NCI-H1105 (cell line): ENCODE measurements at places on chromosomes 11 and 22.
A peak's percentile ranks its signal among the peaks of the same experiment; 100 is the strongest.

GRCh38 chr11:3616721-3617460 is 24.9 kb downstream of the ART5 start:
- no peak for DNase-seq

- DNase-seq = peak; percentile 84
Measured at GRCh38 chr11:126355324-126355925, at the start of gene ST3GAL4. TSS of gene ST3GAL4 (plus strand) at chr11:126355686. CDS start at chr11:126406156, 50,470 bp downstream.

DNA sequence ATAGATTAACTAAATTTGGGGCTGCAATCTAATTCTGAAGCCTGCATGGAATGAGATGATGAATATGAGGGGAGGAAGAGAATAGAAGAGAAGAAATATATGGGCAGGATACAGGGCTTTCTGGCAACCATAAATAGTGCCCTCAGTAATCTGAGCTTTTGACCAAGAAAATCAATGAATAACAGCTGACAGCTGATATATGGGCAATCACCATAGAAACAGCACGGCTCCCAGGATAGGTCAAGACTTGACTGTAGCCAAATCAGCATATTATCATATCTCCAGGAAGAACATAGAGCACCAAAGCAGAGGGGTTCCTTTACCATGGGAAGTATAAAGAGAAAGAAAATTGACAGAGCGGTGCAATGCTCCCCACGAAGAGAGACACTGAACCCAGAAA is 643.8 kb upstream of the TENM4 start:
- no peak for DNase-seq

DNA sequence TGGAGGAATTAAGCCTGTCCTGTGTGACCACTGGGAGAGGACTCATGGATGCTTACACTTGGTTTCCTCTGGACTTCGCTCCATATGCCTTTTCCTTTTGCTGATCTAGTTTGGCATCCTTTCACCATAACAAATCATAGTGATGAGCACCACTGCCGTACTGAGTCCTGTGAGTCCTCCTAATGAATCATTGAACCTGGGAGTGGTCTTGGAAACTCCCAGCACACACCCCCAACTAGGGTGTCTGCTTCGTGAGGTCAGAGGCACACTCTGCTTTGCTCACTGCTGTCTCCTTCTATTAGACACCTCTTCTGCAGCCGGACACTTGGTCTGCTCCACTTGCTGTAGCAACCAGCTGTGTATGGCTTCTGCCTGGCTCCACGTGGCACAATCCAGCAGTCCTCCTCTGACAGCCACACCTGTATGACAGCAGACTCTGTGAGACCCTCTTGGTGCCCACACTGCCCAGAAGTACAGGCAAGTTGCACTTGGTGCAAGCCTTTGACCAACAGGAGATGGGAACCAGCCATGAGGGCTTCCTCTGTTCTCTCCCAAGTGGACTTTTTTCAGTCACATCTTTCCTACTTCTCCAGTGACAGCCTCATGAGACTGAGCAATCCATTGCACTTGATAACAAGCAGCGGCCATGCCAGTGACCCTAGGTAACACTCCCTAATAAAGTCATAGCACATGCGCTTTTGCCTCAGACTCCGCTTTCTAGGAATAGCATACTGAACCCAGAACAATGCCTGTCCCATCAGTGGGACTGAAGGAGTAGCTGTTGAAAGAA is 65.0 kb upstream of the HMGXB4 start:
- no peak for DNase-seq

- no peak for DNase-seq
Measured at GRCh38 chr22:35301372-35301874, 1.7 kb downstream of the TOM1 start.

DNA sequence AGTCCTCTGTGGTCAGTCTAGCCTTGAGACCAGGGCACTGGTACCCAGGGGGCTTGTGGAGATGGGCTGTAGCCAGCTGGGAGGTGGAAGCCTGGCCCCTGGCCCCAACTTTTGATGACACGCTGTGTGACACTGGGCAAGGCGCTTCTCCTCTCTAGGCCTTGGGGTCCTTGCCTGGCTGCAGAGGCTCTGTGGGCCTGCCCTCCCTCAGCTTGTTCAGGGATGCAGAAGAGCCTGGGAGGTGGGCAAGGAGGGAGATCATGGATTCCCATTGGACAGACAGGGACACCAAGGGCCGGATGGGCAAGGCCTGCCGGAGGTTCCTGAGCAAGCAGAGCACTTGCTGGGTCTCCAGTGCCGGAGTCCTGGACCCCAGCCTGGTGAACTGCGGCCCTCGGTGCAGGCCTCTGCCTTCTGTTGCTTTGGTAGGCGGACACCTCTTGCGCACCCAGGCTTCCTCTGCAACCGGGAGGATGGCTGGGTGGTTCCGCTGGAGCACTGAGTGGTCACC is 1.3 kb upstream of the PPP2R5B start:
- DNase-seq = no peak

- no peak for DNase-seq
Measured at GRCh38 chr22:43515902-43516301, 104.1 kb downstream of the MPPED1 start.

DNA sequence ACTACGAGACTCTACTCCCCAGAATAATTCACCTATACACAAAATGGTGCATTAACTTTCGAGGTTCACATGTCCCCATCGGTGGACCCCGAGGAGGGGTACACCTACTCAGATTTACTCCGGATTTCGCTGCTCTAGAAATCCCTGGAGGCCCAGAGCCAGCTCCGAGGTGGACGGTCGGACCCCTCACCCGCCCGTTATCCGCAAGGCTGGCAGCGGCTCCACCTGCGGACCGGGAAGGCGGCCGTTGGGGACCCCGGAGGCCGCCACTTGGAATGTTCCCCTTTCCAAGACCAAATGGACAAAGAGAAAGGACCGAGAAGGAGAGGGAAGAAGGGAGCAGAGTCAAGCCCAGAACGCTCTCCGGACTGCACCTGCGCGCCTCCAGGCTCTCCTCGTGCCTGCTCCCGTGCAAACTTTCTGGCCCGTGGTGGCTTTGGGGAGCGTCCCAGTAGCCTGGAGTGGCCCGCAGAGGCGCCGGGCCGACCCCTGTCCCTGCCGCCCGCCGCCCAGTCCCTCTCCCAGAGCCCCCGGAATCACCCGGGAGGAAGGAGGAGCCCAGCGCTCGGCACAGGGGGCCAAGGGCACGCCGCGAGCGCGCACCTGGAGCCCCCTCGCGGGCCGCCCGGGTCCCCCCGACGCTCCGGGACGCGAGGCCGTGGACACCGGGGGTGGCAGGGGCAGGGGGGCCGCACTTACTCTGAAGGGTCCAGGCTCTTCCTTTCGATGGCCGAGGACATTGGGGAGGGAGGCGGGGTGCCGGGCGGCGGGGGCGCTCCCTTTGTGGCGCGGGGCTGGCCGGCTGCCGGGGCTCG is 23.0 kb downstream of the LMO2 start:
- DNase-seq = no peak

- DNase-seq = peak; percentile 97
Measured at GRCh38 chr22:42399315-42400271, 32.6 kb downstream of the NFAM1 start.

- DNase-seq = no peak
Measured at GRCh38 chr22:22817468-22818201, 70.0 kb upstream of the IGLL5 start.

GRCh38 chr11:126476266-126476924 is 120.9 kb downstream of the ST3GAL4 start:
- DNase-seq = no peak

- DNase-seq = no peak
Measured at GRCh38 chr22:46019351-46019750, 42.4 kb upstream of the WNT7B start.

- no peak for DNase-seq
Measured at GRCh38 chr11:64165481-64165841, 452 bp downstream of the MACROD1 start.

- no peak for DNase-seq
Measured at GRCh38 chr22:37887584-37888378, 18.3 kb upstream of the MICALL1 start.

- peak; percentile 44 for DNase-seq
Measured at GRCh38 chr11:83033972-83034672, 37.6 kb downstream of the RAB30 start.

DNA sequence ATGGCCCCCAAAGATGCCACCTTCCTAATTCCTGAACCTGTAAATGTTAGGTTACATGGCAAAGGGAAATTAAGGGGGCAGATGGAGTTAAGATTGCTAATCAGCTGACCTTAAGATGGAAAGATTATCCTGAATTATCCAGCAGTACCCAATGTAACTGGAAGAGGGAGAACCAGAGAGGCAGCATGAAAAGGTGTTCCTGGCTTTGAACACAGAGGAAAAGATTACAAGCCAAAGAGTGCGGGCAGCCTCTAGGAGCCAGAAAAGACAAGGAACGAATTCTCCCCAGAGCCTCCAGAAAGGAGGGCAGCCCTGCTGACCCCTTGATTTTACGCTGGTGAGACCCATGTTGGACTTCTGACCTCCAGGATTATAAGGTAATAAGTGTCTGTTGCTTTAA is 15.1 kb upstream of the THRSP start:
- DNase-seq = no peak

DNA sequence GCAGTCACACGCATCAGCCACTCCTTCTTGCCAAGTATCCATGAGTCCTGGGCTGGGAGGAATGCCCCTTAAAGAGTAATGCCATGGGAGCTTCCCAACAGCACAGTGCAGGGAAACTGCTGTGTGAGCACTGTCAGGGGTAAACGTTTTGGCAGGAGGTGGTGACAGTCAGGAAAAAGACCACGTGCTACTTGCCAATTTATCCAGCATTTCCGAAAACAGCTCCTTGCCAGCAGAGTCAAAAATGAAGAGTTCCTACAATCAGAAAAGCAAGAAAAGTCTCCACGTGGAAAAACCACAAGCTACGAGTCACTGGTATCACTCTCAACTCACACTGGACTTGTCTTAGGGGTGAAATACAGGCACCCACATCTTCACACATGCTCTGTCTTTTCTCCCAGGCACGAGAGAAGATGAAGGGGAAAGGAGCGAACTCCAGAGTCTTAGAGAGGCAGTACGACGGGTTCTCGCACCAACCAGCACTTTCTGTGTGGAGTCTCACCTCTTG is 9.9 kb downstream of the IFT27 start:
- no peak for DNase-seq

GRCh38 chr11:75140269-75141138 is 10.4 kb upstream of the SLCO2B1 start:
- DNase-seq = no peak

DNA sequence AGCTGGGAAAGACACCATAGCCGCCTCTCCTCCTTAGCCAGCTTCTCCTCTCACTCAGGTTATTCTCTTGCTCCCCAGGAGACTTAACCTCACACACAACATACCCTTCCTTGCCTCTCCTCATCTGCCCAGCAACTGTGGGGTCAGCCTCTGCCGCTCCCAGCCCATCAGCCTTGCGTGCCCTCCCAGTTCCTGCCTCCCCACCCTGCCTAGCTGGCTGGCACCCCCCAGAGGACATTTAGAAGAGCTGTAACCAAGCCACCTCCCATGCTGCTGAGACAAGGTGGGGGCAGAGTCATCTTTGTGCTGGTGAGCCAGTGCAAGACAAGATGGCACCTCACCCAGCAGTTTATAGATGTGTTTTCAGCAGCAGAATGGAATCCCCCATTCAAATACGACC is 38.2 kb downstream of the TOM1 start:
- no peak for DNase-seq

- peak; percentile 65 for DNase-seq
Measured at GRCh38 chr11:1335811-1336761, 26.7 kb upstream of the TOLLIP start.

GRCh38 chr11:61695917-61696316 is 15.7 kb downstream of the DAGLA start:
- no peak for DNase-seq

- no peak for DNase-seq
Measured at GRCh38 chr11:19374151-19374569, 133.4 kb upstream of the E2F8 start.

DNA sequence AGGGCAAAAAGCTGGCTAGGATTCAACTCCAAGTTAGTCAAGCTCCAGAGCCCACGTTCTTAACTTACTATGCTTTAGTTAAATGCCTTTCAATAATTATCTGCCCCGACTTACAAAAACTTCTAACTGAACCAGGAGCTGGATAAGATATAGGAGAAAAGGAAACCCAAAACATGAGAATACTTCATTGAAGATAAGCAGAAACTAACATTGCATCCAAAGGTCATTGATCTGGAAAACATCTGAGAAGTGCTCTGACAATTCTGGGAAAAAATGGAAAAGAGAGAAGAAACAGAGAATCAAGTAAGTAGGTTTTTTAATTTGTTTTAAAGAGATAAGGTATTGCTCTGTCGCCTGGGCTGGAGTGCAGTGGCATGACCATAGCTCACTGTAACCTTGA is 27.2 kb downstream of the ACAT1 start:
- no peak for DNase-seq

DNA sequence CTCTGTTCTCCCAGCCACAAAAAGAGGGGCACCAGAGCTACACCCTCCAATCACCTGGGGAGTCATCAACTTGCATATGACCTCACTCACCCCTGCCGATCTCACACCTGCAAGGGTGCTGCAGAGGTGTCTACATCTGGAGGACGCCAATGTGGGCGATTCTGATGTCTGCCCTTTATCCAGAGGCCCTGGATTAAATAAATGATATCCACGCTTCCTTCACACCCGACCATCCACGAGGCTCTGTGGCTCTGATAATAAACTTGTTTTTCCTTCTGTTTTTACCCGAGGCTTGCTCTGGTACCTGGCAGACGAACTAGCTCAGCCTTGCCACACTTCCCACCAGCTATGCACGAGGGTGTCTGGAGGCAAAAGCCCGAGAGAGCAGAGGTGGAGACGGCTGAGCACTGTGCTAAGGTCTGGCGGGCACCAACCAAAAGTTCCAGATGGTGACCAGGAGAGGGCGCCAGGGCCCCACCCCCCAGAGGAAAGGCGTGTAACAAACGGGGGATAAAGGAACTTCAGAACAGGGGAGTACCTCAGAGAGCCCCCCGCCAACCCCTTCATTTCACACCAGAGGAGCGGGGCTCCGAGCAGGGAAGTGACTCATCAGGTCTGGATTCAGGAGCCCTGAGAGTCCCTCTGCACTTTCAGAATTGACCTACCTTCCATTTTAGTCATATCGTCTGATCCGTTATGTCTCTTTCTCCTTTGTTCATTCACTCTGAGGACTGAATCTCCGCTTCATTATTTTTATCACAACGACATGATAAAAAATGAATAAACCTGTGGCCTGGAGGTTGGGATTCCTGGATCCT is 13.5 kb downstream of the SCN3B start:
- peak; percentile 63 for DNase-seq

DNA sequence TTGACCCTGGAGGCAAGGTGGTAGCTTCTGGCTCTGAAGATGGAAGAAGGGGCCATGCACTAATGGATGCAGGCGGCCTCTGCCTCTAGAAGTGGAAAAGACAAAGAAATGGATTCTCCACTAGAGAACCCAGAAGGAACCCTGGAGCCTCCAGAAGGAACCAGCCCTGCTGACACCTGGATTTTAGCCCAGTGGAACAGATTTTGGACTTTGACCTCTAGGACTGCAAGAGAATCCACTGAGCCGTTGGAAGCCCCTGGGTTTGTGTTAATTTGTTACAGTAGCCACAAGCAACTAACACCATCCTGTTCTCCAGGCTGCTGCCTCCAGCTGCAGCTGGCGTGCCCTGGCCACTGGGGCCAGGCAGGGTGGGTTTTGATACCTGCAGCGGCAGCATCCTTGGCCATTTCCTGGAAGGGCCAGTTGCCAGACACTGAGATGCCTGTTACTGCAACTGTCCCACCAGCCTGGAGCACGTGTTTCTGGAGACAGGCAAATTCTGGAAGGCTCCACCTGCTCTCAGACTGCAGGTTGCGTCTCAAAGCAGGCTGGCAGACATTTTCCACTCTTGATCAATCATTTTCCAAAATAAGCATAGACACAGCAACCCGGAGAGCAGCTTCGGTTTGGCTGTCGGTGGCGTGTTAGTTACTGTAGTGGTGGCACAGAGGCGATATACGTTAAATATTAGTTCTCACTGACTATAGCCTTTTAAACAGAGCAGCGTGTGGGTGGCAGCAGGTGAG is 76.8 kb upstream of the PARVG start:
- DNase-seq = no peak
